ENCODE measurements at places on chromosomes 12 and 14.
A peak's percentile ranks its signal among the peaks of the same experiment; 100 is the strongest.

GRCh38 chr12:111753144-111753881 lies 13.4 kb upstream of the ALDH2 start:
- peak; percentile 44 for DNase-seq

- no peak for DNase-seq
Measured at GRCh38 chr12:96452261-96452922, 37.0 kb upstream of the CFAP54 start.

GRCh38 chr12:132460571-132460970 lies 29.4 kb upstream of the FBRSL1 start:
- no peak for DNase-seq

- no peak for DNase-seq
Measured at GRCh38 chr12:132166801-132167591, 22.7 kb downstream of the NOC4L start.

DNA sequence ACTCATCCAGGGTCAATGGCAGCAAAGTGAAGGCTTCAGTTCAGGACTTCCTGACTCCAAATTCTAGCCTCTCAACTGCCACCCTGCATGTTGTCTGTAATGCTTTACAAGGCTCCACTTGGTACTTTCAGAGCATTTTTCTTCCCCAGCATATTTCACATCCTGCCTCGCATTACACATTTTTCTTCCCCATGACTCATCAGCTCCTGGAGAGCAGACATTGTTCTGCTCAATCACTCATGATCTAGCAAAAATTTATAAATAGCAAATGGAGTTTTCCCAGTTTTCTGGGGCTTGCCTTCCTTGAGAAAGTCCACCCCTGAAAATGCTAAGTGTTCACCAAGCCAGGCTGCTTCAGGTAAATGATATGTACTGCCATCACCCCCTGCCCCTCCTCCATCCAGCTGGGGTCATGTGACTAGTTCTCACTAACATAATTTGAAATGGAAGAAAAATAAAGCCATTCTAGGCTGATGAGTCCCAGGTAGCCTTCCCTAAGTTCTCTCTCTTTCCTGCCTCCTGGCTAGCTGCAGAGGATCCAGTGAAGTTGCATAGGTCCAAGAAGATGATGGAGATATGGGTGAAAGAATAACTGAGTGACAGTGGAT lies 69.4 kb downstream of the ARMH4 start:
- DNase-seq = peak; percentile 95

- DNase-seq = peak; percentile 32
Measured at GRCh38 chr12:119989361-119989730, 310 bp downstream of the BICDL1 start.

GRCh38 chr12:4119157-4119761 lies 154.3 kb upstream of the CCND2 start:
- no peak for DNase-seq

DNA sequence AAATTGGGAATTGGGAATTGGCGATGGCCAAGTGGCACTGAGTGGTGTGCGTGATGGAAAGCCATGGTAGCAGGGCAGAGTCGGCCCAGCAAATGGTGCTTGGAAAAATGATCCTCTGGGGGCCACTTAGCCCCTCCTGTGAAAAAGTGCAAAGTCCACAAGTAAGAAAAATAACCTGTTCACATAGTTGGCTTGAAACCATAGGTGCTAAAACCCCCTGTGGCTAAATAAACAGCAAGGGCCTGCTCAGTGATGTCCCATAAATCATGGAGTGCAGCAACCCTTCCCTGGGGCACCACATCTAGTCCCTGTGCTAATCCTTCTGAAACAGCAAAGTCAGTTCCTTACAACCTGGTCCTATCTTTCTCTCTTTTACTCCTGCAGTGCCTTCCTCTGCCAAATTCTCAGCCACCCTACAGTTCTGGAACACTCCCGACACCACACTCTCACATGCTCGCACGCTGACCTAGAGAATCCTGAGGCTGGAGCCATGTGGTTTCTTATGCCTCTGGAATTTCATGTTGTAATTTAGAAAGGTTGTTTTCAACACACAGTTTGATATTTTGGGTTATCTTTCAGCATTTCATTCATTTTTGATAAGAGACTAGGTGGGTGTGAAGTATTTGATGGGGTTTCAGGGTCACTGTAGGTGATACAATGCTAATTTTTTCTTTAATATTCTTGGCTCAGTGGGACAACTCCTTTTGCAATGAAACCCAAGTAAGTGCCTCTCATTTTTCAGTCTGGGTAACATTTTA lies 123.6 kb downstream of the SMOC1 start:
- DNase-seq = no peak

DNA sequence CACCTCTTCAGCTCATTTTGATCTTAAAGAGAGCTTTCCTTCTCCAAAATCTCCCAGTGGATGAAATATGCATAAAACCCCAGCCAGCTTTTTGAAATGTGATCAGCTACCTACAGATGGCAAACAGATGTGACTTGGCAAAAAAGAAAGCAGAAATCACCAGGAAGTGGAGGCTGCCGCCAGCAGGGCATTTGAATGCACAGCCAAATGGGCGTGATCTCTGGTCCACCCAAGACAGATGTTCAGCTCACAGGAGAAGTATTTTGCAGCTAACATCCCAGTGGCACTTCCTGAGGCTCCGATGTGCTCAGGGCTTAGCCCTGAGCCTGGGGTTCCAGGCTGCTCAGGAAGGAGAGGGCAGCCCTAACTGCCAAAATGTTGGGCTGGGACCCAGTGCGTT lies 78.3 kb downstream of the LGMN start:
- peak; percentile 80 for DNase-seq

GRCh38 chr12:12926571-12927071 lies 25.3 kb downstream of the GPRC5D start:
- peak; percentile 83 for DNase-seq

DNA sequence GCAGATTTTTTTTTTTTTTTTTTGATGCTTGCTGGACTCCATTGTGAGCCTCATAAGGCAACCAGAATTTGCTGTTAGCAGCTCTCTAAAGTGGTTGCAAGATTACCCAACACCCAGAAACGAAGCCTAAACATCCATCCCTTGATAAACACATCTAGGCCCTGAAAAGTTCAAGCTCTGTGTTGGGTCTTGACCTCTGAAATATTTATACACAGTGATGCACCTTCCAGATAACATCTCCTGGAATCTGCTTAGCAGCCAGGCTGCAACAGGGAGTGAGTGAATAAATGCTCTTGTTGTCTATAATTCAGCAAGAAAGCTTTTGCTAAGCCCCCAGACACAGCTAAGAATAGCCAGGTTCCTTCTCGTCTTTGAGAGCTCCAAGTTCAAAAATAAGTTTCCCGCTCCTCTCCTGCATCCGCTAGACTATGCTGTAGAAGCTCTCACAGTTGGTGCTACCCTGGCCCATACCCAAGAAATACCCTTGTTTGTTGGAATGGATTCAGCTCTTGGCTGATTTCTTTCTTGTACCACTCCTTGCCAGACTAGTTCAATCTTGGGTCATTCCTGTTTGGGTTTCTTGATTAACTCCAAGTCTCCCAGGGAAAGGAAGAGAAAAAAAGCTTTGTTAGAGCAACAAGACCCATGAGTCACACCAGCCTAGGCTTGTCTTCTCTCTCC lies 610.6 kb upstream of the TBX3 start:
- peak; percentile 12 for DNase-seq

- no peak for DNase-seq
Measured at GRCh38 chr12:22284871-22285270, 49.6 kb downstream of the ST8SIA1 start.

DNA sequence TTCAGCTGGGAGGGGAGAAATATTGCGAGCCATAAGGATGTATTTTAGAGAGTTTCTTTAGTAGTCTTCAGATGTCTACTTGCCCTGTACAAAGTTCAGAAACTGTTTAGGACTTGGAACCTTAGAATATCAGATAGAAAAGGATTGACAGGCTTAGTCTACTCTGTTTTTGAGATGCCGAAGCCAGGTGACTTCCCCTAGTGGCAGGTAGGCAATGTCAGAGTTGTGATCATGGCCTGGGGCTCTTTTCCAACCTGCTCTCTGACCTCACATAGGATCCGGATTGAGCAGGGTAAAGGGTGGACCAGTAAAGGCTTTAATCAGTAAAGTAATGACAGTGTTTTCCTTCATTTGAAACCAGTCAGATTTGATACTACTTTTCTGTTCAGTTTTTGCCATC lies 59.6 kb downstream of the PRKCH start:
- DNase-seq = no peak

DNA sequence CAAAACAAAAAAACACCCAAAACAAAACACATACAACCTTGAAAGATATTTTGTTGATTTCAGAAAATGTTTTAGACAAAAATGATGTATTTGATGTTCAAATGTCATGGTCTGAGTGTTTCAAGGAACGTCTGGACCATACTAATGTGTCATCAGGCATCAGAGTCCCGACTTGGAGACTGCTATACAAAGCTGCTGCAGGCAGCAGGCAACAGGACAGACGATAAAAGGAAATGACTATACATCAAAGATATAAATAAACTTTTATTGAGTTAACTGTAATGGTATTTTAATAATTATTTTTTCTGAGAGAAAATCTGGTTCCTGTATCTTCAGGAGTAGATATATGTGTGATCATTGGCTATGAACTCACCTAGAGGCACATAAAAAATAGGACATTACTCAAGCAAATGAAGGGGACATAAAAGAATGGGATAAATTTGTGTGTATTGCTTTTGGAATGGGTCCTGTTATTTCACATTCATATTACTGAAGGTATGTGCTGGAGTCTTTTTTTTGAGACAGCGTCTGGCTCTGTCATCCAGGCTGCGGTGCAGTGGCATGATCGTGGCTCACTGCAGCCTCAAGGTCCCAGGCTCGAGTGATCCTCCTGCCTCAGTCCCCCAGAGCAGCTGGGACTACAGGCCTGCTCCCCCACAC lies 87.3 kb upstream of the HECTD1 start:
- no peak for DNase-seq
